Right atrium auricular region (tissue), 2 donors: ENCODE measurements at places on chromosomes 11 and 22. TPM values are rescaled to one million over a fixed set of nuclear protein-coding genes. Genes with fewer than 3 reads are reported as not detected.

Gene SRRD
- 20.4 TPM for total RNA-seq

Gene RFPL3
- not detected for total RNA-seq

Gene CARNS1
- total RNA-seq: 9.9 TPM

Gene OR8B2
- not detected for total RNA-seq

Gene OR51I1
- not detected for total RNA-seq

Gene OTOG
- total RNA-seq: not detected

Gene MMP27
- not detected for total RNA-seq

Gene EHF
- total RNA-seq: 0.78 TPM
